Kidney epithelial cell (primary cell): ENCODE measurements at places on chromosomes 12 and 14. TPM values are rescaled to one million over a fixed set of nuclear protein-coding genes. Genes with fewer than 3 reads are reported as not detected.
A peak's percentile ranks its signal among the peaks of the same experiment; 100 is the strongest.

- DNase-seq, result peak; percentile 79
Measured at GRCh38 chr14:89399594-89400068, 17.4 kb downstream of the FOXN3 start.

DNA sequence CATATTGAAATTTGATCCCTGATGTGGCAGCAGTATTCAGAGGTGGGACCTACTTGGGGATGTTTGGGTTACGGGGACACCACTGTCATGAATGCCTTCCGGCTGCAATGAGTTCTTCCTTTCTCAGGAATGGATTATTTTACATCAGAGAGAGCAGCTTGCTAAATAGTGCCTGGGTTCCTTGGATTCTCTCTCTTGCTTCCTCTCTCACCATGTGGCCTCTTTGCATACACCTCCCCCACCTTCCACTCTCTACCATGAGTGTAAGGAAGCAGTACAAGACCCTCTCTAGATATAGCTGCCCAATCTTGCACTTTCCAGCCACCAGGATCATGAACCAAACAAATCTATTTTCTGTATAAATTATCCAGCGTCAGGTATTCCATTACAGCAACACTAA is 15.4 kb upstream of the SCAF11 start:
- DNase-seq, result no peak

DNA sequence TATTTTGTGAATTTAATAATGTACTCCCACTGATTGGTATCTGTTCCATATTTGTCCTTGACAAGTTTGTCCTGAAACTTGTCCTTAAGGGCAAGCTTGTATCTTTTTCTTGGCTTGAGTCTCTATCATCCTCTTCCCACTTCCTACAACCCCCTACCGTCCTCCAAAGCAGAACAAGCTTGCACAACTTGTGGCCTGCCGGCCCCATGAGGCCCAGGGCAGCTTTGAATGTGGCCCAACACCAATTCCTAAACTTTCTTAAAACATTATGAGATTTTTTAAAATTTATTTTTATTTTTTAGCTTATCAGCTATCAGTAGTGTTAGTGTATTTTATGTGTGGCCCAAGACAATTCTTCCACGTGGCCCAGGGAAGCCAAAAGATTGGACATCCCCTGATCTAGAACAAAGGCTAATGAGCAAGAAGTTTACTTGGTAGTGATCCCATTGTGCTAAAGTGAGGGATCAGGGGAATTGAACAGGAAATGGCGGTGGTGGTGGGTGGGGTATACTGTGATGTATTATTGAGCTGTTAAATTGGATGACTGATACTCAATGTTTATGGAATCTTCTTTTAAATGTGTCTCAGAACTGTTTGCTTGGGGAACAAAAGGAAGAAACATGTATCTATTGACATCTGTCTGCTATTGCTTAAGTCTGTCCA is 37.8 kb downstream of the TMX1 start:
- no peak for DNase-seq

The GLT8D2 gene
- total RNA-seq, result 1.1 and 1.8 TPM in 2 replicates

DNA sequence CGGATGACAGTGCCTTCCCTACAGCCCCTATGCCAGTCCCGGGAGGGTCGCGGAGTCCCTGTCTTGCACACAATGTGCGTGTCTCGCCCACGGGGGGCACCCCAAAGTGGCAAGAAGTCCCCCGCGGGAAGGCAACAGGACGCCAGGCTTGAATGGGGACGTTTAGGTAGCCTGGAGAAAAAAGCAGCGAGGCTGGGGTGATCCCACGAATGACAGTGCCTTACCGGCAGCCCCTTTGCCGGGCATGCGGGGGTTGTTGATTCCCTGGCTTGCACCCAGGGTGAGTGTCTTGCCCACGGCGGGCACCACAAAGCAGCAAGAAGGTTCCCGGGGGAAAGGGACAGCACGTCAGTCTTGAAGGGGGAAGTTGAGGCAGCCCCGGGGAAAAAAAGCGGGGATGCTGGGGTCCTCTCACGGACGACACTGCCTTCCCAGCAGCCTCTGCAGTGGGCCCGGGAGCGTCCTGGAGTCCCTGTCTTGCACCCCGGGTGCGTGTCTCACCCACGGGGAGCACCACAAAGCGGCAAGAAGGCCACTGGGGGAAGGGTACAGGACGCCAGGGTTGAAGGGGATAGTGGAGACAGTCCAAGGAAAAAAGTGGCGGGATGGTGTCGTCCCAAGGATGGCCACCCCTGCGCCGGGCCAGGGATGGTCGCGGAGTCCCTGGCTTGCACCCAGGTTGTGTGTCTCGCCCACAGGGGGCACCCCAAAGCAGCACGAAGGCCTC is 156.8 kb upstream of the ALG10B start:
- no peak for DNase-seq

DNA sequence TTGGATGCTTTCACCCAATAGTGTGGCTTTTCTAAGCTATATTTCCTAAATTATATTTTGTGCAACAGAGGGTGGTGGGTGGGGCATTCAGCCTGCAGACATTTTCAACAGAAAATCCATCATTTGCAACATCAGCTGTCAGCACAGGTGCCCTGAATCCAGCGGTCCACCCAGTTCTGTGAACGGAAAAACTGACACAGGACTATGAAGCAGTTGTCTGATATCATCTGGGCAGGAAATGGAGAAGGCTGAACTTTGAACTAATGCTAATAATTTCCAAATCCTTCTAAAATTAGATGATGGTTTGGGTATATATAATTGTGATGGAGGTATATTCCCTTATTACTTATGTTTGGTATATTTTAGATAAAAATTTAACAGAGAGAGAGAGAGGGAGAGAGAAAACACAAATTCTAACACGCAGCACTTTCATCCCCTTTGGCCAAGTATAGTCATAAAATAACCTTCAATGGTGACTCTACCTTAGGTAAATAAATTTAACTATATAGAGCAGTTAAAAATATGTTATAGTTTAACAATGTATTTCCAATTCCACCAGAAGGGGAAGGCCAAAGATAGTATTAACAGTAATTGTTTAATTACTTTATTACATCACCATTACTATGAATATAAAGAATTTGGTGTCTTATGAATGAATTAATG is 58.3 kb upstream of the PTPRB start:
- DNase-seq, result no peak

- DNase-seq, result no peak
Measured at GRCh38 chr12:29283969-29284700, 96.8 kb downstream of the ERGIC2 start.

- no peak for DNase-seq
Measured at GRCh38 chr12:104682790-104683279, 226.1 kb downstream of the CHST11 start.

DNA sequence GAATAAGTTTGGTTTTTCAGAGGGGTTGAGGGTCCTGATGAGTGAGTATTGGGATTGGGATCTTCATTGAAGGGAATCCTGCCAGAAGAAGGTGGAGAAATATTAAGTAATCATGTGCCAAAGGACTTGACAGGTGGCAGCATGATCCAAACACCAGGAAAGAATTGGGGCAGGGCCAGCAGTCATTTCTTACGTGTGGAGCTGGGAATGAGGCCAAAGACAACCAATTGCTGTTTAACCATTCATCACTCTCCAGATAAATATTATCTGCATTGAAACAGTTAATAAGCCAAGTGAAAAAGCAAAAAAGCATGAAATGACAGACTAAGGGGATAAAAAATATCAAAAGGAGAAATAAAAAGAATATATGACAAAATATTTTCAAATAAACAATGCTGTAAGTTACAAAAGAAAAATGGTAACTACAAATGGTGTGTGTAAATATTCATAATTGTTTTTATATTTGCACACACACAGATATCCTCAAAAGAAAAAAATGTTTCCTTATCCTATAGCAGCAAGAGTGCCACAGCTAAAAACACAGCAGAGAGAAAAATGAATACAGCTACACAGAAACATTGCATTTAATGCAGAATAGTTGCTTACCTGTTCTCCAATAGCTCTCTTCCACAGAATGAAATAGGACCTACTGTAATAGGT is 26.2 kb downstream of the C2CD5 start:
- DNase-seq, result no peak

The RPGRIP1 gene
- total RNA-seq, result not detected in 2 replicates

GRCh38 chr14:69005432-69006148 is 26.5 kb upstream of the ACTN1 start:
- peak; percentile 86 for DNase-seq

DNA sequence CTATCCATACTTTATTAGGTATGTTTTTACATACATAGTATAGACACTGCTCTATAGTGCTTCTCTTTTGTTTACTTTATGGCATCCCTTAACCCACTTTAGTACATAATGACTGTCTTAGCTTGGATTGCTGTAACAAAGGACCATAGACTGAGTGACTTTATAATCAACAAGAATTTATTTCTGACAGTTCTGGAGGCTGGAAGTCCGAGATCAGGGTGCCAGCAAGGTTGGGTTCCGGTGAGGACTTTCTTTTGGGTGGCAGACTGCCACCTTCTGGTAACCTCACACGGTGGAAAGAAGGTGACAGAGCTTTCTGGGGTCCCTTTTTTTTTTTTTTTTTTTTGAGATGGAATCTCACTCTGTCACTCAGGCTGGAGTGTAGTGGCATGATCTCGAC is 48.6 kb upstream of the PPM1H start:
- no peak for DNase-seq

DNA sequence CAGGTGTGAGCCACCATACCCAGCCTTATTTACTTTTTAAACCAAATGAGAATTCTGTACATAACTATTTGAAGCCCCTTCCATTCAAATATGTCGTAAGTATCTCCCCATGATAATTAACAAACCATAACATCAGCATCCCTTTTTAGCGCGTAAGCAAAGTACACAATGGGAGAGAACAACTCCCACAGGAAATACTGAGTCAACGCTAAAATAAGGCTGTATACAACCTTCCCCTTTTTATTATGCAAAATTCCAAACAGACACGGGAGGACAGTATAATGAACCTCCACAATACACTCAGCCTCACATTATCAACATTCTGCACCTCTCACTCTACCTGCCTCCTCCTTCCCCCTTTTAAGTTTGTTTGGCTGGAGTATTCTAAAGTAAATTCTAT is 73.5 kb downstream of the CCDC88C start:
- no peak for DNase-seq

GRCh38 chr12:48542300-48542928 is 17.0 kb downstream of the OR8S1 start:
- DNase-seq, result no peak

DNA sequence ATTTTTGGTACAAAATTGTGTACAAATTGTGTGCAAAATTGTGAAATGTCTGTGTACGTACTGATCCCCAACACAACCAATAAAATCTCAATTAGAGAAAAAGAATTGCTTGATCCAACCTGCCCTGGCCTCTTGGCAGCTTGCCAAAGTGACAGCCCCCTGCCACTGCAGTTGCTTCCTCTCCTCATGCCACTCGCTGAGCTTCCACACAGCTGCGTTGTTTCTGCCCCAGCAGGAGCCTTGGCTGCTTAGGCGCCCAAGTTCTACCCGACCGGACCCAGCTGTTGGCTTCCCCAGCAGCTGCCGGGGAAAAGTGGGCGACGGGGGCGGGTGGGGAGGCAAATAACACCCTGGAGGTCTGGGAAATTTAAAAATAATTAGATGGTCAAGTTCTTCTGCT is 171.8 kb upstream of the ATF7IP start:
- DNase-seq, result no peak

The POLR3B gene
- total RNA-seq, result 9.3 and 10.3 TPM in 2 replicates

DNA sequence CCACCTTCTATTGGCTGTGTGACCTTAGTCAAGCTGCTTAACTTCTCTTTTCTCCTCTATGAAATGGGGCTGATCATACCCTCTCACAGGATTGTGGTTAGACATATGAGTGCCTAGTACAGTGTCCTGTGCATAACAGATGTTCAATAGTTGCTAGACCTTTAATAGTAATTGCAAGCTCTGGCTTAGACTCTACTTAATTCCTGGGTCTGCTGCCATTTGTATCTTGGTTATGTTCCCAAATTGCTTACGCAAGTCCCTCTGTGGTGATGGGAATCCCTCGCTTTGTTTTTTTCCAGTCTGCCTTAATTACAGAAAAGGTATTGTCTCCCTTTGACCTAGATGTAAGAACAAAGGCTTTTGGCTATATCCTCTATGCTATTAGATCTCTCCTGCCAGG is 15.1 kb downstream of the SUDS3 start:
- no peak for DNase-seq

The PRB2 gene
- not detected in 2 replicates for total RNA-seq

GRCh38 chr14:99649219-99649618 is 4.3 kb downstream of the HHIPL1 start:
- no peak for DNase-seq

DNA sequence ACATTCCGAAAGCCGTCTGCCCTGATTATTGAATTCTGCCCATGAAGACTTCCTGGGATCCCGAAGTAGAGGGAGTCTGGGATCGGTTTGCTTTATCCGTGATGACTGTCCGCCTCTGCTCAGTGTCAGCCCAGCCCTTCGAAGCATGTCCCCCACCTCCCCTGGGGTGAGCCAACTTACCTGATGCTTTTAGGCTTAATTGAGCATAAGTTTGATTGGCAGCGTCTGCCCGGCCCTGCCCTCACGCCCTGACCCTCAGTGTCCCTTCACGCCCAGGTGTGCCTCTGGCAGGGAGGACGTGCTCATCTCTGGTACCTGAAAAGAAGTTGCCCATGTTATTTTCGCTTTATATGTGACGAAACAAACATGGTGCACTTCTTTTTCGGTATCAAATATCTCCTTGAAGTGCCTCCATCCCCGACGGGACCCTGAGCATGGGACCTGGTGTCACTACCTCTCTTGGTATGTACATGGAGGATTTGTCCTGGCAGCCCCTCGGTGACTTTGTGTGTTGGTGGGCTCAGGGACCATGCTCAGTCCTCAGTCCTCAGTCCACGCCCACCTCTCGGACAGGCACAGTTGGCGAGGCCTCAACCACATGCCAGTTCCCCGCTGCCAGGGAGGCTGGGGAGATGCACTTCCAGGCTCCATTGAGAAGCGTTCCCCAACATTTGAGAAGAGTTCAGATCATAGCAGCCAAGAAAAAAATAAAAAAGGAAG is 130.1 kb upstream of the RTL1 start:
- no peak for DNase-seq

The PLEKHG7 gene
- not detected in 2 replicates for total RNA-seq

DNA sequence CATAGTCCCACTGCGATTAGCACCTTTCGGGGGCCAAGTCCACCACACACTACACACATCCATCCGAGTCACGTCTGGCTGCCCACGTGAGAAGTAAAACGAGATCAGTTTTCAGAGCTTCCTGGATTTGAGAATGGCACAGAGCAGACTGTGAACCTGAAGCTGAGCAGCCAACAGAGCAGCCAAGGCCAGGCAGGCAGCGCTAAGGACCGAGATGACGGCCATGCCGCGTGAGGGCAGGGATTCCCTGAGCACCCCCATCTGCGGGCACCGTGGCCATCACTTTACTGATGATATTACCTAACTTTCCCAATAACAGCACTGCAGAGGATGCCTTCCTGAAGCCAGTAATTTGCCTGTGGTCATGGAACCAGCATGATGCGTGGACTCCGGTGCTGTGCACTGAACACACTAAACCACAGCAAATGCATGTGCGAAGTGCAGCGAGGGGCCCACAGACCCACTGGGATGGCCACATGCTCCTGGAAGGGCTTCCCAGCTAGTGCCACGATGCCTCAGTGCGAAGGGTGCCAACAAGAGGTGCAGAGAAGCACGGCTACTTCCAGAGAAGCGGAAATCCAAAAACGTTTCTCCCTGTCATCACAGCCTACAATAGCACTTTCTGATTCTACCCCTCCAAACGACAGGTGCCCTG is 56.0 kb downstream of the RNF34 start:
- DNase-seq, result no peak

The COX14 gene
- total RNA-seq, result 35.5 and 53.7 TPM in 2 replicates
